ENCODE measurements at places on chromosomes 2 and 18.

- DNase-seq, result no peak
Measured at GRCh38 chr2:200703127-200703925, 108.4 kb upstream of the BZW1 start.

GRCh38 chr18:25243257-25243656 is 108.7 kb downstream of the ZNF521 start:
- no peak for DNase-seq

GRCh38 chr2:79105259-79105658 is 15.0 kb upstream of the REG1A start:
- DNase-seq, result no peak

GRCh38 chr2:10930721-10931516 is 19.2 kb downstream of the KCNF1 start:
- no peak for DNase-seq

DNA sequence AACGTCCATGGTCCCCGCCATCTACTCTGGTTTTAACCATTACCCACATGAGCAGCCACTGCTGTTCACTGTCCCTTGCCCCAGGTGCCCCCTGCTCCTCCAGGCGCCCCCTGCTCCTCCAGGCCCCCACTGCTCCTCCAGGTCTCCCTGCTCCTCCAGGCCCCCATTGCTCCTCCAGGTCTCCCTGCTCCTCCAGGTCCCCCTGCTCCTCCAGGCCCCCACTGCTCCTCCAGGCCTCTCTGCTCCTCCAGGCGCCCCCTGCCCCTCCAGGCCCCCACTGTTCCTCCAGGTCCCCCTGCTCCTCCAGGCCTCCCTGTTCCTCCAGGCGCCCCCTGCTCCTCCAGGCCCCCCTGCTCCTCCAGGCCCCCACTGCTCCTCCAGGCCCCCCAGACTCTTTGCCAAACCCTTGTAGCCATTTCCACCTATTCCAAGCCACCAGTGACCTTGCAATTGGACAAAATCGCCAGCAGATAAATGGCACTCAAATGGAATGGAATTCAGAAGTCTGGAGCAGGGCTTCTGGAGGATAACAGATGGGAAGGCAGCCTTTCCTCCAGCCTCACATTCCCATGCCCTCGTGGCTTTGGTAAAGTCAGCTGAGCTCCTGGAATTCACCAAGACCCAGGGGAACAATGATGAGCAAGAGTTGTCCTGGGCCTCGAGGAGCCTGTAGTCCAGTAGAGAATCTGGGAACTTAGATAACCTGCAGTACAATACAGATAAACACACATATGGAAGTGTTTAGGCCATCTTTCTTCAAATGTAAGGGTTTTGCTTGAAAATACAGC is 13.3 kb upstream of the RPL31 start:
- DNase-seq, result no peak

DNA sequence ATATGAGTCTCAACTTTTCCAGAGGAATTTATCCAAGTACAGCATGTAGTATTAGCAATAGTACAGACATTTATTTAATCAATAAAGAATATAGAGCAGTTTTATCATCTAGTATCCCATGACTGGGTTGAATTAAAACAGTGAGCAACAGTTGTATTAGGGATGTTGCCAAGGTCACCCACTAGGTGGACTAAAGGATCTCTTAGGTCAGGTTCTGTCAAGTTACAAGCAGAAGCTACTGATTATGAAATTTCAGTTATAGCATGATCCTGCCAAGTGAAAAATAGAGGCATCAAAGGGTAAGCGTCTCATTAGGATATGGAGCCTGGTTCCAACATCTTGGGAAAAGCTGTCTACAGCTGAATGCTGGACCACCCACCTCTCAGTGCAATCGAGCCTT is 52.1 kb upstream of the LAPTM4A start:
- no peak for DNase-seq

DNA sequence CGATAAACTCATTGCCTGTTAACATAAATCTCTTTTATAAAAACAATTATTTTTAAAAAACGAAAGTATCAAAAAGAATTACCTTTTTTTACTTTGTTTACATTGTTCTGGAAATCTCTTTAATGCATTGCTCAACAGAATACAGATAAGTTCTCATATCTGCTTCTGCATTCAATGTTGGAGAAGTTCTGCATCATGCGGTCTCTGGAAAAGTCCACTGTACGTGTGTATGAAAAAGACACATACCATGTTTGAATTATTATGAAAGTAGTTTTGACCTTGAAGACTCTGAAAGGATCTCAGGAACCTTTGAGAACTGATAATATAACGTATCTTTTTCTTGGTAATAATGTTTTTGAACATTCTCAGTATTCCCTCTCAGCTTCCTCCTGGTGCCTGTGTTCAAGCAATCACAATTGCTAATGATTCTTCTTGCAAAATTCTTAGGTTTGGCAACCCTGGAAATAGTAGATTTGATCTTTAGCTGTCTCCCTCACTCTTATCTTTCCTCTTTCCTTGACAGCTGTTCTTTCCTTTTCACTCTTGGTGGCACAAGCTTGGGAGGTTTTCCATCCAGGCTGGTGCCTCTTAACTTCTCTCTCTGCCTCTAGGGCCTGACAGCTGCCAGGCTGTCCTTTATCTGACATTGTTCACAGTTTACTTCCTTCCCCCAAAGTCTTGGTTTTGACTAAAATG is 12.4 kb upstream of the IL1R1 start:
- DNase-seq, result no peak

DNA sequence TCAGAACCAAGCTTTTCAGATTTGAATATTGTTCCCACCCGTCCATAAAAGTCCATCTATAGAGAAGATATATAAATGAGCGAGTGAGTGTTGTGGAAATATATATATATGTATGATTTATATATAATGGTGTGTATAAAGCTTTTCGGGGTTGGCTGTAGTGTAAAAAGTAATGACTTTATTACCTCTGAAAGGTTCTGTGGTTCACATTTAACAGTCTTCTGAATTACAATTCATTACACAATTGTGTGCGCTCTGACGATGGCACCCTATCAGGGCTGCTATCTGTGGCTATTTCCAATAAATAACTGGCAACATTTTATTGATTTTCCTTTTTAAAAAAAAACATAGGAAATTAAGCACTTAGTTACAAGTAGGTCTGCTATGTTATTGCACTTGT is 2.7 kb upstream of the BCL11A start:
- no peak for DNase-seq

- no peak for DNase-seq
Measured at GRCh38 chr2:160402501-160402900, 91.1 kb downstream of the RBMS1 start.

All from activated CD4-positive, alpha-beta T cell treated with anti-CD3 and anti-CD28 coated beads, Interleukin-2, amount 50 U/mL, for 4 hours (primary cell).